Gastrocnemius medialis (tissue), 4 donors: ENCODE measurements at places on chromosomes 7 and 10.

DNA sequence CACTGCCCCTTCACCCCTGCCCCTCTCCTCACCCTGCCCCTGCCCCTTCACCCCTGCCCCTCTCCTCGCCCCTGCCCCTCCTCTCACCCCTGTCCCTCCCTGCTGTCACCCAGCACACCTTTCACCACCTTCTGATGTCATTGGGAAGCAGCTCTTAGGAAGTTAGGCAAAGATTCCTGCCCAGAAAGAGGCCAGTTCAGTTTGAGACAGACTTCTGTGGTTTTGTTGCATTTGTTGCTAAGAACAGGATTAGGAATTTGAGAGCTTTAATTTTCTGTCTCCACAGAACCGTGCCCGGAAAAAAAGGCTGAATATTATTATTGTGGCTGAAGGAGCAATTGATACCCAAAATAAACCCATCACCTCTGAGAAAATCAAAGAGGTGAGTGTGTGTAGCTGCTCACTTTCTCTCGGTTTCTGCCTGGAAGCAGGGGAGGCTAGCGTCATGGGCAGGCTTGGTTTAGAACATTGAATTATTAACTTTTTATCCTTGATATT, 39.6 kb downstream of the PFKP start:
- no peak for DNase-seq

GRCh38 chr10:72659694-72660093, 32.2 kb upstream of the MCU start:
- no peak for DNase-seq

DNA sequence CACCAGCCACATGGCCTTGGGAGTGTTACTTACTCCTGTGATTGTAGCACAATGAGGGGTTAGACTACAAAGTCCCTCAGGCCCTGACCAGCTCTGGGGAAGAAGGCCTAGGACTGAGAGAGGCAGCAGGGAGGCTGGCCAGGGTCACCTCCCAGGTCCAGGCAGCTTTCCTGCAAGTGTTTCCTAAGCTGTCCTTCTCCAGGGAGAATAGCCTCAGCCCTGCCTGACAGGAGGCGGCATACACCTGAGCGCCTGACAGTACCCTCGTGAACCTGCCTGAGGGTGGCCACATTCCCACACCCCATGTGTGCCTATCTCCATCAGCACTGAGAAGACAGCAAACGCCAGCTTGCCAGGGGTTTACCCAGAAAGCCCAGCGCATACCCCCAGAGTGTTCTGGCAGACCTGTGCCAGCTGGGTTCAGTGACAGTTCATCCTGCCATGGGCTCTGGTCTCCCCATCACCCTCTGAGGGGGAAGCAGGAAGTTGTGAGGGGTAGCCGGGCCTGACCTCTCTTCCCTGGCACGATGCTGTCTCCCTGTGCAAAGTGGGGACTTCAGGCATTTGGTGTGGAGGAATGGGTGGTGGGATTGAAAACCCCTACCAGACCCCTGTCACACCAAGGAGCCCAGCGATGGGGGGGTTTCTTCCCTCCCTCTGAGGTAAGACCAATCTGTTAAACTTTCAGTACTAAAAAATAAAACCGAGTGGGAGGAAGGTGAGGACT, 56.3 kb upstream of the CAMK2B start:
- DNase-seq, result no peak

DNA sequence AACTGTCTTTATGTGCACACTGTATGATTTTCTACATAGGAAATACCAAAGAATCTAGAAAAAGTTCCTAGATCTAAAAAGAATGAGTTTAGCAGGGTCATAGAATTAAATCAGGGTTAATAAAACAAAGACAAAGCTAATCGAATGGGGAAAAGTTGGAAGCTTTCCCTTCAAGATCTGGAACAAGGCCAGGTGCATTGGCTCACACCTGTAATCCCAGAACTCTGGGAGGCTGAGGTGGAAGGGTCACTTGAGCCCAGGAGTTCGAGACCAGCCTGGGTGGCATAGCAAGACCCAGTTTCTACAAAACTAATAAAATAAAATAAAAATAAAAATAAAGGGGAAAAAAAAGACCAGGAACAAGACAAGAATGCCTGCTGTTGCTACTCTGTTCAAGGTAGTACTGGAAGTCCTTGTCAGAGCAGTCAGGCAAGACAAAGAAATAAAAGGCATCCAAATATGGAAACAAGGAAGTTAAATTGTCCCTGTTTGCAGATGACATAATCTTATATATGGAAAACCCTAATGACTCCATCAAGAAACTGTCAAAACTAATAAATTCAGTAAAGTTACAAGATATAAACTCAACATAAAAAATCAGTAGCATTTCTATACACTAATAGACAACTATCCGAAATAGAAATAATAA, 76.1 kb upstream of the RHEB start:
- DNase-seq, result no peak

DNA sequence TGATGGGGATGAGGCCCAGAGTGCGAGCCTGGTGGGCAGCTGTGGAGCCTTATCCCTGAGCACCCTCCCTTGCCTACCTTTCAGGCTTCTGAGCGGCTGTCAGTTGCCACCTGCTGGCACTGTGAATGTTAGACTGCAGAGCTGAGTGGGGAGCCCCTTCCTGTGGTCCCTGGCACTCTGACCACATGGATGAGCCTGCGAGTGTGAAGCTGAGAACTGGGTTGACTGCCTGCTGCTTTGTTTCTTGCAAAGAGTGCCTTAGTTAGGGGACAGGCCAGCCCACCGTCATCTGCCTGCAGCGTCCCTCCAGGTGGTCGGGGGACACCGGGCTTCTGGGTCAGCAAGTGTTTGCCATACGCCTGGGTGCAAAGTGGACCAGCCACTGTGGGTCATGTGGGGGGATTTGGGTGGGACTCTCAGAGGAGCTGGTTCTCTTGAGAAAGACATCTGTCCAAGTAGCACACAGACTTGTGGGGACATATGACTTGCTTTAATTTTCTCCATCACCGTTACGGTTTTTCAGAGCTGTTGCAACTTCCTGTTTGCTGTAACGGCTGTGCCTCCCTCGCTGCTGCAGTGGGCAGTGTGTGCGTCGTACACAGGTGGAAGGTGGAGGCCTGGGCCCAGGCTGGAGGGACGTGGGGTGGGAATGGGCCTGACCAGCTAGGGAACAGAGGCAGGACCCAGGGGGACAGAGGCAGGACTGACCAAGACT, 13.7 kb downstream of the INPP5A start:
- DNase-seq, result no peak

DNA sequence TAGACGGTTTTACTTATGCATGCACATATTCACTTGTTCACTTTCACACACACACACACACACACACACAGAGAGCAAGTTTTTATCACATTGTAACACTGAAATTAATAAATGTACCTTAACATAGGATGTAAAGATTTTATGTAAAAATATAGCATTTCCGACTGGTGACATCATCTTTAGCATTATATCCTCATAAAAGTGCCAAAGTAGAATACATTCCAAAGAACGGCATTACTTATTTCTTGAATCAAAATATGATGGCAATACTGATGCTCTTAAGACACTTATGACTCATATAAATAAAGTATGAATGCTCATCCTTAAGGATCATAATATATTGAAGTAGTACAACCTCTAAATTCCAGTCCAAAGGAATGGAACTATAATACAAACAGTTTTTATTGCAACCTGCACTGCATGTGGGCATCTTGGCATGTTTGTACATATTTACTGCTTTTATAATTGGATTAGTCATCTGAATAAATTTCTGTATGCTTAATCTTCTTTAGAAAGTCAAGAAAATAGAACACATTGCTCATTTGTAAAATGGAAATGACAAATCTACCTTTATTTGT, 290.0 kb upstream of the SEMA3A start:
- DNase-seq, result no peak

DNA sequence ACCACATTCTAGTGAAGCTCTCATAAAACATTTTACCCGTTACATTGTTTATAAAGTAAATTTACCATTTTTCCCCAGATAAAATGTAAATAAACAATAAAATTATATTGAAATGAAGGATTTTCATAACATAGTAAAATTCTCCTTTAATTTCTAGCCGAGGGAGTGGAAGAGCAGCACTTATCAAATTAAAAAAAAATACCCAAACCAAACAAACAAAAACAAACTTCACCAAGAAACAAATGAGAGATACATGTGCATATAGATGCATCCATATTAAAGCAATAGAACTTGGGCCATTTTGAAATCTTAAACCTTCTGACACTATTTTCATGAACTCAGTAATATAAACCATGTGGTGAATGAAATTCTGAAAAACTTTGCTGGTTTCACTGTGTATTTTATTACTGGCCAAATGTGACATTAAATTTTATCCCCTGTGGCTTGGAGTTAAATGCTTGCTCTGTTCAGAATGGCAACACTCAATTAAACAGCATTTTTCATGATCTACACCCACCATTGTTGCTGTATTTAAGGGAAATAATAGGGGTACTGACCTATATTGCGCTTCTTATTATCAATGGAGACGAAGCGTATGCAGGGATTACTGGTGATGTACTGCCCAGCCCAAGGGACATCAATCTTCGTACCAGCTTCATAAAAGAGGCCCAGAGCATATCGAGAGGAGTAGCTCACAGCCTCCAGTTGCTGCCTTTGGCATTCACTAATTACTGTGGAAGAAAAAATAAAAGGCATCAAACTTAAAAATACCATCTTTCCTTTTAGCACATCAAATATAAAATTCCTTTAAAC, 220.9 kb downstream of the RNLS start:
- no peak for DNase-seq

DNA sequence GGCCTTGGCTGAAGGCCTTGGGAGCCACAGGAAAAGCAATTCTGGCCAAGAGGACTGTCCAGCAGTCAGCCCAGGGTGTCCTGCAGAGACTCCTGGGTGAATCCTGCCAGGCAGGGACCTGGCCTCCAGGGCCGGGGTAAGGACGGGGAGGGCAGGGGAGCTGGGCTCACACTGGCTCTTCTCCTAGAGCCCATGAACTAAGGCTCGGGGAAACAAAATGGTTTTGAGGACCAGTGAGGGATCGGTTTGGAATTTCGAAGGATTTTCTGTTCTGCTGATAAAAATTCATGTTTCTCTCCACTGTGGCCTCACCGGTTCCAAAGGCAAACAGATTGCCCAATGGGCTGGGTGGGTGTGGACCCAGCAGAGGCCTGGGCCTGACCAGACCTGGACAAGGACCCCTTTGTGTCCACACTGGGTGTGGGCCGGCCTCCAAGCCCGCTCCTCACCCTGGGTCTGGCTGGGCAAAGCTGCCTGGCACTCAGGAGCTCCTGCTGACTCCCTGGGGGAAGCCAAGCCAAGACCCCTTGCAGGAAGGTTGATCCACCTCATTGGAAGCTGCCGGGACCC, 27.3 kb downstream of the FAM20C start:
- no peak for DNase-seq

DNA sequence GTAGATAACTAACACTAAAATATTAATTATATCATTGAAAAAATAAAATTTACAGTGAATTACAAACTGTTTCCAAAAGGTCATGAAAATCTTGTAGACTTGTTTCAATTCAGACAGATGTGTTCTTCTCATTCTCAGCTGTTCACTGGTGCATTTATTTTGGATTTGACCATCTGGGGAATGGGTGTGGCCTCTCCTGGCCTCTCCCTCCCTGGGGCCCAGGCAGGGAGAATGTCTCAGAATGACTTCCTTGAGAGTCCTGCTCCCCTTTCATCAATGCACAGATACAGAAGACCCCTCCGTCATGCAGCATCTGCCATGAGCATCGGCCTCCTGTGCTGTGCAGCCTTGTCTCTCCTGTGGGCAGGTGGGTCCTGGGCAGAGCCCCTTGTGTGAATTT, 192.8 kb upstream of the PRSS58 start:
- DNase-seq, result no peak

- DNase-seq, result peak; percentile 26
Observed at GRCh38 chr10:88979153-88979562, 11.4 kb upstream of the FAS start.

DNA sequence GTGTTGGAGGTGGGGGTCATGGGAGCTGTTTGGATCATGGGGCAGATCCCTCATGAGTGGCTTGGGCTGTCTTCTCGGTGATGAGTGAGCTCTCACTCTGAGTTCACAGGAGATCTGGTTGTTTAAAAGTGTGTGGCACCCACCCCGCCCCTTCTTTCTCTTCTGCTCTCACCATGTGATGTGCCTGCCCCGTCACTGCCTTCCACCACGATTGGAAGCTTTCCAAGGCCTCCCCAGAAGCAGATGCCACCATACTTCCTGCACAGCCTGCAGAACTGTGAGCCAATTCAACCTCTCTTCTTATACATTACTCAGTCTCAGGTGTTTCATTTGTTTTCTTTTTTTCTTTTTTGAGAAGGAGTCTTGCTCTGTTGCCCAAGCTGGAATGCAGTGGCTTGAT, 170.0 kb downstream of the PTPN20 start:
- no peak for DNase-seq

DNA sequence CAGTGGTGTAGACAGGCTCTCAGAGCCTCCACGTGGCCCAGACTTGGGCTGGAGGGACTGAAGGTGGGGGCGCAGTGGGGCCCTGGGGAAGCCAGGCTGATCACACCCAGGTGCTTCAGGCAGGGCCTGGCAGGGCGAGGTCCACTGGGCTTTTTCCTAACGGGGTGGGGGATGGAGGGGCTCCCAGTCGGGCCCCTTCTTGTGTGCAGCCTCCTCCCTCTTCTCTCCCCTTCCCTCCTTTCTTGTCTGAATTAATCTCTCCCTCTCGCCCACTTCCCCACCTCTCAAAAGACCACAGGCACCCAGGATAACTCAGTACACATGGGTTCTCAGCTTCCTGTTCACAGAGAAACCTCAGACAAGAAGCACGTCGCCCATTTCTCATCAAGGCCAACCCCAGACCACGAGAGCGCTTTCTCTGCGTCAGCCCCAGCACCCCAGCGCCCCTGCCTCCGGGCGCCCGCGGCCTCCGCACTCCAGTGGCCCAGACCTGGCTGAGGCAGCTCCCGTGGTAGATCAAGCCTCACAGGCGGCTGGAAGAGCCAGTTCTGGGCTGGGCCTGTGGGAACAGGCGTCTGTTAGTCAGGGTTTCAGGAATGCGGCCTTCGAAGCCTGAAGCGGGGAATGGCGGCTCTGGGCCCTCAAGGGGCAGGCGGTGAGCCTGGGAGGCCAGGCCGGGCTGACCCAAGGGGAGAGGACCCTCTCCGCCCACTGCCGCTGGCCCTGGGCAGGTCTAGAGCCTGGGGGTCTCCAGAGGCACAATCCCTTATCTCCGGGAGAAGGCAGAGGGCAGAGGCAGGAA, 50.6 kb downstream of the PWWP2B start:
- DNase-seq, result no peak

DNA sequence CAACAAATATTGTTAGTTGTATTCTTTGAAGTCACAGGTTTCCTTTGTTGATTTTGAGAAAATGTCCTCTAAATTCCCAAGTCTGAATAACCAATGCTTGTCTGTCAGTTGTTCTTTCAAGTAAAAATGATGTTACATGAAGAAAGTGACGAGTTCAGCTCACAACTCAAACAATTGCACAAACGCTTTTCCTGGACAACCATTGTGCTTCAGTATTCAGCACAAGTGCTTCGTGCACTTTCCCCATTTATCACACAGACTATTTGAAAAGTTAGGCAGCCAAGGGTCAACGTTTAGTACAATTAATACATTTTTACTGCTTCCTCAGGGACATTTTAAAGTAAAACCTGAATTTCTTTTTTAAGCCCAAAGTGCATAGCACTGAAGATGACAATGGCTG, 44.5 kb downstream of the CDK1 start:
- no peak for DNase-seq
